ENCODE measurements at places on chromosomes 12 and 14.

DNA sequence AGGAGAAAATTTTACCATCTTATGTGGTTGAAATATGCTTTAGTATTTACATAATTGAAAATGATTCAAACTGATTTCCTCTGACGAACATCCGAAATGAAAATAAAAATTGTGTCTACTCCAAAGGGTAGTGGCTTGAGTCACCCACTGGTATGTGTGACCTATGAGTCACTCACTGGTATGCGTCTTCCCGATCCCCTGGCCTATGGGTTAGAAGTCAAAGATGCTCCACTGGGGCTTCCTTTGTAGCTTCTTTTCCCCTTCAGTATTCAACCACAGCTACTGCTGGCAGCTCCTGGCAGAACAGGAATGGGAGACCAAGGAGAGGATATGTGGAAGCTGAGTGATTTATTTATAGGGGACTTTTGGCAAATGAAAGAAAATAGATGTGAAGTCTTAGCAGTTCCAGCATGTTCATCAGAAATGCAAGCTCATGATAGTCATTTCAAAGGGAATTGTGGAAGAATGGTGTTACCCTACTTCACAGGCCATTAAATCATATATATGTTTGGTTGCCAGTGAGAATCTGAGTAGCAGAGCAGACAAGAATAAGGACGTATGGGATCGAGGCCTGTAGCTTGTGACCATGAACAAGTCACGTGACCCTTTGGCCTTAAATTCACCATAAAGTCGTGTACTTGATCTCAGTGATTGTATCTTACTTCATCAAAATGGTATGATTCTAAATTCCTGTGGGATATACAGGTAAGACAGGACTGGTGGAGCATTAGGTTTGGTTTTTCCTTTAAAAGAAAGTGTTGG lies 108.3 kb downstream of the CRADD start:
- DNase-seq: peak; percentile 87

- DNase-seq: no peak
Measured at GRCh38 chr14:93736378-93737014, 51.8 kb downstream of the PRIMA1 start.

- no peak for DNase-seq
Measured at GRCh38 chr14:102736956-102737355, 40.3 kb upstream of the TRAF3 start.

GRCh38 chr12:124224535-124225110 lies 70.3 kb upstream of the RFLNA start:
- no peak for DNase-seq

DNA sequence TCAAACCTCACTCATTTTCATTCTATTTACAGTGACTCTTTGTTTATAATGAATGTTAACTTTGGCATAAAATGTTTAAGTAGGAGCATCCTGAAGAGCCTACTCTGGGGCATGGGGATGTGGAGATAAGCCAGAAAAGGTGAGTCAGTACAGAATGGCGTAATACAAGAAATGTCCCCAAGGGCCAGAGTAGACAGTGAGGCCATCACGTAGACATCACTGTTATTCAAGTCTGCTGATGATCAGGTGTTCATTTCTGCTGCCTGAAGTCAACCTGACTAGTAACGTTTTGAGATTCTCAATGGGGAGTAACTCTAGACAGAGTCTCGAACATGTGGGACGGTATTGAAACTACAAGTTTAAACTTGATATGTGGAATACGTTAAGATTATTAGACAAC lies 47.6 kb upstream of the PKP2 start:
- no peak for DNase-seq

GRCh38 chr14:35222872-35223466 lies 69.2 kb upstream of the PSMA6 start:
- no peak for DNase-seq

DNA sequence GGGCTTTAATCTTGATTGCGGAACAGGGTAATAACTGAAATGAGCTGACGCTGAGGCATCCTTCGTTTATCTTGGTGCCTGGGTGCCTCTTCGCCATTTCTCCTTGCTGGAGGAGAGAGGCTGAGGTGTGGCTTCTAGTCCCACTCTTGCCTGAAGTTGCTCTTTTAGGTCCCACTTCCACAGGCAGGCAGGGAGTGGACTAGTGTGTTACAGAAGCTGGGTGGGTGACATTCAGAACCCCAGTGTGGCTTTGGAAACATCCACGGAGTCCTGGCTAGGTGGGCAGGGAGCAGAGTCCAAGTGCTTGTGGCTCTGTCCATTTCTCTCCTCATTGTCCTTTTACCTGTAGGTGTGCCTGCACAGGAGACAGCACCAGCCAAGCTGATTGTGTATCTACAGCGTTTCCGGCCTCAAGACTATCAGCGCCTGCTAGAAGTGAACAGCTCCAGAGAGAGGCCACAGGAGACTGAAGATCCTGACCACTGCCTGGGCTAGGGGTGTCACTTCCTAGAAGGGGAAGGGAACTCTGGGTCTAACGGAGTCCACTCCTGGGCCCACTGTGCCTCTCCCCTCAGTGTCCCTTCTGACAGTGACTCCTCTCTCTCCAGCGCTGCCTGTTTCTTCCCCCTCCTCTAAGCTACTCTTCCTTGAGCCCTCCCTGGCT lies 2.4 kb downstream of the THTPA start:
- DNase-seq: no peak

DNA sequence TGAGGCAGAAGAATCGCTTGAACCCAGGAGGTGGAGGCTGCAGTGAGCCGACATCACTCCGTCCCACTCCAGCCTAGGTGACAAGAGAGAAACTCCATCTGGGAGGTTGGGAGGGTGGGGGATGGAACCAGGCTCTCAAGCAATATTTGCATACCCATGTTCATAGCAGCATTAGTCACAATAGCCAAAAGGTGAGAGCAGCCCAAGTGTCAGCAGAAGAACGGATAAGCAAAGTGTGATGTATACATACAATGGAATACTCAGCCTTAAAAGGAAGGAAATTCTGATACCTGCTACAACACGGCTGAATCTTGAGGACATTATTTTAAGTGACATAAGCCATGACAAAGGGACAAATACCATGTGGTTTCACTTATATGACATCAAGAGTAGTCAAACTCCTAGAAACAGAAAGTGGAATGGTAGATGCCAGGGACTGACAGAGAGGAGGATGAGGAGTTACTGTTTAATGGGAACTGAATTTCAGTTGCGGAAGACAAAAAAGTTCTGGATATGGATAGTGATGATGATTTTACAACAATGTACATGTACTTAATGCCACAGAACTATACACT lies 11.6 kb downstream of the DAD1 start:
- peak; percentile 13 for DNase-seq

- peak; percentile 27 for DNase-seq
Measured at GRCh38 chr12:6336079-6336888, 5.6 kb downstream of the TNFRSF1A start.

DNA sequence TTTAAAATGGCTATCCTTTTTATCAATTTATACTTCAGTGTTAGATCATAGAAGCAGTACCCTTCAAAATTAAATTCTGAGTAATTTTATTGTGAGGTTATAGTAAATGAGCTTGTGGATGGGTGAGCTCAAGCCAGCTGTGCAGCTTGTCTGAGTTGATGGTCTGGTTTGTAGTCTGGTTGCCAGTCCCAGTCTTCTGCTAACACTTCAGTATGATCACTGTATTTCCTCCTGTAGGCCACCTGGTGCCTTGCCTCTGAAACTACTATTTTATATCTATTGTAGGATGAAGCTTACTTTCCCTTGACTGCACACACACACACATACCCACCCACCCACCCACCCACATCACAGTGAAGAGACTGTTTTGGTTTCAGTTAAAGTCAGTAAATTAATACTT lies 496.4 kb downstream of the PCNX1 start:
- DNase-seq: no peak

- no peak for DNase-seq
Measured at GRCh38 chr12:131231032-131231980, 277.6 kb downstream of the ADGRD1 start.

- DNase-seq: peak; percentile 16
Measured at GRCh38 chr14:80213602-80214001, 2.3 kb upstream of the DIO2 start.

- no peak for DNase-seq
Measured at GRCh38 chr12:19304149-19304750, 135.0 kb upstream of the AEBP2 start.

- no peak for DNase-seq
Measured at GRCh38 chr12:124533456-124533855, 34.0 kb downstream of the NCOR2 start.

- no peak for DNase-seq
Measured at GRCh38 chr12:123231931-123232330, 1.0 kb downstream of the MPHOSPH9 start.

- no peak for DNase-seq
Measured at GRCh38 chr12:130982565-130983225, 29.0 kb downstream of the ADGRD1 start.

GRCh38 chr12:110249105-110249504 lies 31.9 kb upstream of the ATP2A2 start:
- DNase-seq: no peak

DNA sequence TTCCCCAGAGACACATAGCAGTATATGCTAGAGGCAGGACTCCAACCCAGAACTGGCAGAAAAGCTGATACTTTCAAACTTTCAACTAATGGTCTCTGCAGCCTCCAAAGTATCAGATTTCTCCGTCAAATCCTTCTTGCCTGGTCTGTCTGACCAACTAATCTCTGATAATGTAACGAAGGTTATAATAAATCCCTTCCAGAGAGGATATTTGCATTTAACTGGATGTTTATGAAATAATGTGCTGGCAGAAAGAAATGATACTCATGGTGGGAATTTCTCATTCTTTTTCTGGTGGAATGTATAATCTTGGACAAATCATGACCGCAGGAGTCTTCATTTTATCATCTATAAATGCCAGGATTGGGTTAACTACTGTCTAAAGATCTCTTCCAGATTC lies 860.3 kb downstream of the DIO2 start:
- DNase-seq: no peak

DNA sequence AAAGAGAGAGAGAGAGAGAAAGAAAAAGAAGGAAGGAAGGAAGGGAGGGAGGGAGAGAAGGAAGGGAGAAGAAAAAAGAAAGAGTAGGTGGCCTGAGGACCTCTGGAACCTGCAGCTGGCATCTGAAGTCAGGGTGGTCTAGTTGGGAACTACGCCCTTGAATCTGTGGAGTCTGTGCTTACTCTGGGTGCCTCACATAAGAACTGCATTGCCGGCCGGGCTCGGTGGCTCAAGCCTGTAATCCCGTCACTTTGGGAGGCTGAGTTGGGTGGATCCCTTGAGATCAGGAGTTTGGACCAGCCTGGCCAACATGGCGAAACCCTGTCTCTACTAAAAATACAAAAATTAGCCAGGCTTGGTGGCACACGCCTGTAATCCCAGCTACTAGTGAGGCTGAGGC lies 10.0 kb upstream of the NRDE2 start:
- DNase-seq: no peak

Measured in T-helper 1 cell (primary cell).